ENCODE measurements at places on chromosomes 1 and 21.
A peak's percentile ranks its signal among the peaks of the same experiment; 100 is the strongest.

DNA sequence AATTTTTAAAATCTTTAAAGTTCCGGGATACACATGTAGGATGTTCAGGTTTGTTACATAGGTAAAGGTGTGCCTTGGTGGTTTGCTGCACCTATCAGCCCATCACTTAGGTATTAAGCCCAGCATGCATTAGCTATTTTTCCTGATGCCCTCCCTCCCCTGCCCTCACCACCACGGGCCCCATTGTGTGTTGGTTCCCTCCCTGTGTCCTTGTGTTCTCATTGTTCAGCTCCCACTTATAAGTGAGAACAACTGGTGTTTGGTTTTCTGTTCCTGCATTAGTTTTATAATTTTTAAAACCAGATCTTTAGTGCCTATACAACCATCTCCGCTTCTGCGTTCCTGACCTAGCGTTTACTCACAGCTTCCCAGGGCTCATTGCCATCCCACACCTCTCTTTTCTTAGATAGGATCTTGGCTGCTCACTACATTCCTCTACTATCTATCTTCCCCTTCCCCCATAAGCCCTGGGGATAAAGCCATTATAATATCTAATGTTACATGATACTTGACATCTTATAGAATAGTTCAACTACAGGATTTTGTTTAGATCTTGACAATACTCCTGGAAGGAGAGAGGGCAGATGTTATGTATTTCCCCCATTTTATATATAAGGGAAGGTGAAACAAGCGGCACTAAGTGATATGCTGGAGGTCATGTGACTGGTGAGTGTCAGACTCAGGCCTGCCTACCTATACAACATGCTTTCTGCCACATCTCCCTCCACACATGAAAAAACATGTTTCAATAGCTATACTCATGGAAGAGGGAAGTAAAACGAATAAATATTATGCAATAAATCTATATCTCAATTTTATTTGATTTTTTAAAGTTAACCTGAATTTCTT lies 52.3 kb upstream of the DNAJC6 start:
- DNase-seq, result no peak

- DNase-seq, result no peak
Observed at GRCh38 chr21:15066123-15066575, 1.3 kb upstream of the NRIP1 start.

GRCh38 chr1:167544447-167545093 lies 9.0 kb downstream of the CREG1 start:
- no peak for DNase-seq

GRCh38 chr21:29271927-29272333 lies 26.8 kb upstream of the BACH1 start:
- no peak for DNase-seq

- DNase-seq, result no peak
Observed at GRCh38 chr1:16129921-16130543, 25.8 kb downstream of the EPHA2 start.

- no peak for DNase-seq
Observed at GRCh38 chr1:157239936-157240335, 101.7 kb upstream of the ETV3 start.

- no peak for DNase-seq
Observed at GRCh38 chr21:41567901-41568510, 60.0 kb upstream of the TMPRSS2 start.

- no peak for DNase-seq
Observed at GRCh38 chr1:159753386-159753785, 27.4 kb upstream of the DUSP23 start.

GRCh38 chr1:53278298-53278725 lies 40.0 kb upstream of the MAGOH start:
- DNase-seq, result peak; percentile 68

GRCh38 chr1:61741711-61742619 lies at the start of gene PATJ:
PATJ (plus strand) TSS chr1:61742480; CDS start chr1:61762893, 20,413 bp downstream.
- DNase-seq, result peak; percentile 72

DNA sequence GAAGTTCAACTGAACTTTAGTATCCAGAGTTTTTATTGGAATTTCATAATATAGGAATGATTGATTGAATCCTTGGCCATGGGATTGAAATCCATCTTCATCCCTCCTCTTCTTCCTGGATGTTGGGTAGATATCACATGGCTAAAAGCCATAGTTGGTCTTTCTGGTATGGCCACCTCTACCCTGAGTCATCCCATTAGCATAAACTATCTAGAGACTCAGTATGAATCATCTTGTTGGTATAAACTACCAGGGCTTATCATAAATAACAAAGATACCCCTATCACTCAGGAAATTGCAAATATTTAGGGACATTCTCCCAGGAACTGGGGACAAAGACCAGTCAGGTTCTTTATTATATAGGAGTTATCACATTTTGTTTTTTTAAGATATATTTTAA lies 21.2 kb upstream of the ZP4 start:
- no peak for DNase-seq

GRCh38 chr21:46083791-46084561 lies 13.9 kb upstream of the COL6A2 start:
- DNase-seq, result peak; percentile 32

GRCh38 chr1:151047925-151048644 lies 534 bp downstream of the C1orf56 start:
- peak; percentile 83 for DNase-seq

GRCh38 chr1:48680411-48681035 lies 96.2 kb downstream of the BEND5 start:
- DNase-seq, result no peak

GRCh38 chr1:206496131-206496793 lies 11.1 kb upstream of the RASSF5 start:
- DNase-seq, result no peak

- peak; percentile 66 for DNase-seq
Observed at GRCh38 chr1:8438489-8438888, 120.6 kb downstream of the SLC45A1 start.

DNA sequence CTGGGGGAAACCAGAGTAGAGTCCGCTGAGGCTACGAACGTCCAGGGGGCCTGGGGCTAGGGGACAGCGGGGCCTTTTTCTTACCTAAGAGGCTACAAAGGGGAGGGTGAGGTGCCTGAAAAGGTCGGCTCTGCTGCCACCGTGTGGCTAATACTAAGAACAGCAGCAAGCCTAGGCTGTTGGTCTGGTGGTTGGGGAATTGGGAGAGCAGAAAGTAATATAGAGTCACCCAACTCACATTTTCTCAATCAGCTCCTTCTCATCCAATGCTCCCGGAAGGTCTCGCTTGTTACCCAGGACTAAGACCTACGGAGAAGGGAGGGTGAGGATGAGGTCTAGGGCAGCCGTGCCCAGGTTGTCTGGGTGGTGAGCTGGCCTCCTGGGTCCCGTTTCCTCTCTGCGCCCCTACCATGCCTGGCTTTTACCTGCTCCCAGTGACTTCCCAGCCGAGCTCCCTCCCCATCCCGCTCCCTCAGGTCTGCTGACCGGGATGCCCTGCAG lies 9.3 kb downstream of the ARL8A start:
- peak; percentile 49 for DNase-seq

DNA sequence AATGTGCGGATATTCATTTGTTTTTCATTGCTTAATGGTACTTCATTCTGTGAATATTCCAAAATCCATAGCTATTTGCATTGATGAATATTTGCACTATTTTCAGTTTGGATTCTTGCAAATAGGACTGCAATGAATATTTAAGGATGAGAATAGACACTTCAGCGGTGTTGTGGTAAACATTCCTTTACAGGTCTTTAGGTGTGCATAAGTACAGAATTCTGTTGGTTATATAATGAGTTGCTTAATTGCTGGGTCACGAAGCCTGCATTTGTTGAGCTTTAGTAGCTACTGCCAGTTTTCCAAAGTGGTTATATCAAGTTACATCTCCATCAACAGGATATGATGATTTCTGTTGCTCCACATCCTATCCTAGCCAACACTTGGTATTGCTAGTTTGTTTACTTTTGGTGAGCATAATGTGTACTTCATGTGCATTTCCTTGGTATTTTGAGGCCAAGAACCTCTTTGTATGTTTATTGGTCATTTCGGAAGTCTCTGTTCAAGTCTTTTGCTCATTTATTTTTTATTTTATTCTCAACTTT lies 64.2 kb upstream of the CYYR1 start:
- no peak for DNase-seq

GRCh38 chr1:90731382-90732050 lies 14.4 kb upstream of the BARHL2 start:
- DNase-seq, result no peak

DNA sequence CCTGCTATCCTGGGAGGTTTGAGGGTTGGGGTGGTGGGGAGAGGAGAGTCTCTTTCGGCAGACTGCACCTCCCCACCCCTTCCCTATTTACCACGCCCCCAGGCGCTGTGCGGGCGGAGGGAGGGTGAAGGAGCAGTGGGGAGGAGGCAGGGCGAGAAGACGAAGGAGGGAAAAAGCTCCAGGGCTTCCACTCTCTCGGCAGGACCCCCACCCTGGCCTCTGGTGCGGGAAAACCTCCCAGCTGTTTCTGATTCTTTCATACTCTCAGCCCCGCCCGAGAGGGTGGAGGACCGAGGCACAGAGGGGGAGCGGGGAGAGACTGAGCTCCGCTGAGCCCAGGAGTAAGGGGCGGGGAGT lies 866 bp upstream of the WNT2B start:
- peak; percentile 68 for DNase-seq
